T-helper 17 cell (primary cell): ENCODE measurements at places on chromosomes 13 and 19.
A peak's percentile ranks its signal among the peaks of the same experiment; 100 is the strongest.

- DNase-seq: no peak
- H3K27me3 ChIP-seq: no peaks in the 10 kb centered on the region
- H3K4me1 ChIP-seq: peaks cover 12% of the 10 kb centered on the region
- H3K27ac ChIP-seq: peak overlapping the region; percentile 14
Measured at GRCh38 chr13:40402931-40403431, 263.5 kb downstream of the FOXO1 start.

DNA sequence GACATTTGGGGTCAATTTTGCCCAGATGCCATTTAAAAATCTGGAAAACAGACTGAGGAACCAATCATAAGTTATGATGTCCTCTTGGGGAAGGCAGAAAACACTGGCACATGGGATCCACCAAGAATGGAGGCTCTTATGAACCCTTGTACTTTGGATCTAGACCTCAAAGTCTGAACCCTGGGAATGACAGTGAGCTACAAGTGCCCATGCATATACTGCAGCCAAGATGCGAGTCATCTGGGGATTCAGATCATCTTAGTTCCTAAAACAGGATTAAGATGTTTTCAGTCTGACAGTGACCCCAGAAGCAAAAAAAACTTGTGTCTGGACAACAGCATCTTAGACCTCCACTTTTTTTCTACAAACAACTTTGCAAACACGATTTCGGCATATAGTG is 100.2 kb upstream of the SIAH3 start:
- DNase-seq: no peak
- peak overlapping the region; percentile 21 for H3K27ac ChIP-seq
- no peak overlapping the region for H3K4me3 ChIP-seq
- no peaks in the 10 kb centered on the region for H3K36me3 ChIP-seq

DNA sequence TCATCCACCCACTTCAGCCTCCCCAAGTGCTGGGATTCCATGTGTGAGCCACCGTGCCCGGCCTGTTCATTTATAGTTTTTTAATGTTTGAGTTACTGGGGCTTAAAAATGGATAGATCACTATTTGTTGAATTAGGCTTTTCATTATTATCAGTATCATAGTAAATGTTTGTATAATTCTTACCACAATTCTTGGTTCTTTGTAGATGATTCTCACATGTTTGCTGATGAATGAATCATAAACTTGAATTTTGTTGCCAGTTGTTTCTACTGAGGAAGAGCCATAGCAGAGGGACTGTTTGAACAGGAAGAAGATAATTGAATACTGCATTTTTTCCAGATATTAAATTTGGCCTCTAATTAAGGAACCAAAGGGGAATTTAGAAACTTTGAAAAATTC is 2.6 kb upstream of the LPAR6 start:
- H3K27ac ChIP-seq: peak overlapping the region; percentile 90
- DNase-seq: no peak
- H3K4me1 ChIP-seq: peaks cover 12% of the 10 kb centered on the region
- H3K36me3 ChIP-seq: no peaks in the 10 kb centered on the region

- no peak for DNase-seq
- H3K4me3 ChIP-seq: no peak overlapping the region
Measured at GRCh38 chr13:69980799-69981198, 126.8 kb upstream of the ATXN8OS start.

- DNase-seq: no peak
- no peak overlapping the region for H3K27ac ChIP-seq
- H3K27me3 ChIP-seq: peaks cover 81% of the 10 kb centered on the region
- no peak overlapping the region for H3K4me3 ChIP-seq
Measured at GRCh38 chr13:27982361-27982760, 6.1 kb downstream of the URAD start.

DNA sequence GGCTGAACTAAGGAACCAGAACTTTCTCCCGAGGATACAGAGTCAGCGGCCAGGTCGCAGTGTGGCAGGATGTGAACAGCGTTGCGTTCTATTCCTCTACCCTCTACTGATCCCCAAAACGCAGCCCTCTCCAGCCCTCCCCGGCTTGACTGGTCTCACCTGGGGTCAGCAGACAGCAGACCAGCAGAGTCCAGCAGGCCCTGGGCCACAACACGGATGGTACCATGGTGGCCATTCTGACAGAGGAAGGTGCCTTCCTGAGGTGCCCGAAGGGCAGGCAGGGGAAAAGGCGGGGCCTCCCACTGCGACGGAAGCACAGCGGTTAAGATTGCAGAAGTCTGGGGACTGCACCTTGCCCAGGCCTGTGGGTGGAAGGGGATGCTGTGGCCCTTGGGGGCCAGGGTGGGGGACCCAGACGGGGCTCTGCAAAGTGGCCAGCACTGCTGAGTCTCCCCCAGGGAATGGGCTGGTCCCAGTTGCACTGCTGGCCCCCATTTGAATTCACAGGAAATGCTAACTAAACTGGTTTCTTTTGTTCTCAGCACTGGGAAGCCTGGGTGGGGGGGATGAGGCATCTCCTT is at the start of gene ICAM3:
Gene ICAM3 (minus strand): TSS at position 245 of the 581 bp plus-strand sequence. CDS start 10 bp downstream, at position 235.
- H3K36me3 ChIP-seq: no peaks in the 10 kb centered on the region
- H3K4me1 ChIP-seq: peaks cover 19% of the 10 kb centered on the region
- peak within 1 kb of the TSS; percentile 94 for H3K27ac ChIP-seq
- peak within 1 kb of the TSS; percentile 97 for H3K4me3 ChIP-seq

DNA sequence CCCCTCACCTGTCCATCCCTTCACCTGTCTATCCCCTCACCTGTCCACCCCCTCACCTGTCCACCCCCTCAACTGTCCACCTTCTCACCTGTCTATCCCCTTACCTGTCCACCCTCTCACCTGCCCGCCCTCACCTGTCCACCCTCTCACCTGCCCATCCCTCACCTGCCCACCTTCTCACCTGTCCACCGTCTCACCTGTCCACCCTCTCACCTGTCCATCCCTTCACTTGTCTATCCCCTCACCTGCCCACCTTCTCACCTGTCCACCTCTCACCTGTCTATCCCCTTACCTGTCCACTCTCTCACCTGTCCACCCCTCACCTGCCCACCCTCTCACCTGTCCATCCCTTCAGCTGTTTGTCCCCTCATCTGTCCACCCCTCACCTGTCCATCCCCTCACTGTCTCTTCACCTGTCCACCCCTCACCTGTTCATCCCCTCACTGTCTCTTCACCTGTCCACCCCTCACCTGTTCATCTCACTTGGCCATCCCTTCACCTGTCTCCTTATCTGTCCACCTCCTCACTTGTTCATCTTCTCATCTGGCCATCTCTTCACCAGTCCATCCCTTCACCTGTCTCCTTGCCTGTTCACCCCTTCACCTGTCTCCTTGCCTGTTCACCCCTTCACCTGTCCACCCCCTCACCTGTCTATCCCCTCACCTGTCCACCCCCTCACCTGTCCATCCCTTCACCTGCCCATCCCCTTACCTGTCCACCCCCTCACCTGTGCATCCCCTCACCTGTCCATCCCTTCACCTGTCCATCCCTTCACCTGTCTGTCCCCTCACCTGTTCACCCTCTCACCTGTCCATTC is 12.7 kb upstream of the KANK2 start:
- no peaks in the 10 kb centered on the region for H3K27me3 ChIP-seq
- no peak for DNase-seq
- no peak overlapping the region for H3K4me3 ChIP-seq
- no peaks in the 10 kb centered on the region for H3K36me3 ChIP-seq
- H3K4me1 ChIP-seq: peaks cover 3% of the 10 kb centered on the region

- no peak overlapping the region for H3K27ac ChIP-seq
- H3K36me3 ChIP-seq: no peaks in the 10 kb centered on the region
Measured at GRCh38 chr13:94177041-94177440, 302.4 kb downstream of the DCT start.

DNA sequence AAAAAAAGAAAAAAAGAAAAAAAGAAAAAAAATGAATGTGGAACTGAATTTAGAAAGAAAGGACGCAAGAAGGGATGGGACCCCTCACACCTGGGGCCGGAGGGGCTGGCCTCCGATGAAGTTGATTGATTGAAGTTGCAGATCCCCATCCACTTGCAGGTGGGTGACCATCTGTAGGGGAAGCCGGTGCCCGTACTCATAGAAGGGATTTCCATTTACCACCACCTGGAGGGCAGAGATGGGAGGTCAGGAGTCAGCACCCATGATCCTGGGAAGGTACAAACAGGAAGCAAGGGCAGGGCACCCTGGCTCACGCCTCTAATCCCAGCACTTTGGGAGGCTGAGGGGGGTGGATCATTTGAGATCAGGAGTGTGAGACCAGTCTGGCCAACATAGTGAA is 6.4 kb downstream of the LGALS4 start:
- DNase-seq: no peak
- no peaks in the 10 kb centered on the region for H3K27me3 ChIP-seq
- H3K4me3 ChIP-seq: no peak overlapping the region
- no peak overlapping the region for H3K27ac ChIP-seq
- H3K4me1 ChIP-seq: peaks cover 7% of the 10 kb centered on the region

DNA sequence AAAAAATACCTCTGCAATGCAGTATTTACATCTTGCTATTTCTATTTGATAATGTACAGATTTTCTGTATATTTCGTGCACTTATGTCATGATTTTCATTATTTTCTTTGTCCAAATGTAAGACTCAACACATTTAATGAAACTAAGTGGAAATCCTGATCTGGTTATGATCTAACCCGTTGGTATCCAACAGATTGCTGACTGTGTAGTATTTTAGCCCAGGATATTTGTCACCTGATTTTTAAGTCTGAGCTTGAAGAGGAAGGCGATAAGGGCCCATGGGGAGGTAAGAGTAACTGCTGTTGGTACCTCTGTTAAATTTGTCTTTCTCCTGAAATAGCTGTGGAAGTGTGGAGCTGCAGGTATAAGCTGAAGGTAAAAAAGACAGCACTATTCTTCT is 45.3 kb downstream of the WASF3 start:
- DNase-seq: no peak
- H3K4me3 ChIP-seq: no peak overlapping the region
- H3K36me3 ChIP-seq: no peaks in the 10 kb centered on the region

GRCh38 chr19:10289836-10290356 is at the start of gene ICAM5:
TSS of gene ICAM5 (plus strand) at chr19:10289952. CDS start at chr19:10290044, 92 bp downstream.
- H3K4me3 ChIP-seq: peak within 1 kb of the TSS; percentile 90
- peak within 1 kb of the TSS; percentile 91 for H3K27ac ChIP-seq
- no peak for DNase-seq
- peaks cover 56% of the 10 kb centered on the region for H3K4me1 ChIP-seq
- peaks cover 67% of the 10 kb centered on the region for H3K27me3 ChIP-seq
- H3K36me3 ChIP-seq: peaks cover 10% of the 10 kb centered on the region

- no peaks in the 10 kb centered on the region for H3K27me3 ChIP-seq
- H3K4me1 ChIP-seq: peaks cover 15% of the 10 kb centered on the region
- peak overlapping the region; percentile 83 for H3K27ac ChIP-seq
Measured at GRCh38 chr19:19064811-19065745, 1.3 kb downstream of the SLC25A42 start.

DNA sequence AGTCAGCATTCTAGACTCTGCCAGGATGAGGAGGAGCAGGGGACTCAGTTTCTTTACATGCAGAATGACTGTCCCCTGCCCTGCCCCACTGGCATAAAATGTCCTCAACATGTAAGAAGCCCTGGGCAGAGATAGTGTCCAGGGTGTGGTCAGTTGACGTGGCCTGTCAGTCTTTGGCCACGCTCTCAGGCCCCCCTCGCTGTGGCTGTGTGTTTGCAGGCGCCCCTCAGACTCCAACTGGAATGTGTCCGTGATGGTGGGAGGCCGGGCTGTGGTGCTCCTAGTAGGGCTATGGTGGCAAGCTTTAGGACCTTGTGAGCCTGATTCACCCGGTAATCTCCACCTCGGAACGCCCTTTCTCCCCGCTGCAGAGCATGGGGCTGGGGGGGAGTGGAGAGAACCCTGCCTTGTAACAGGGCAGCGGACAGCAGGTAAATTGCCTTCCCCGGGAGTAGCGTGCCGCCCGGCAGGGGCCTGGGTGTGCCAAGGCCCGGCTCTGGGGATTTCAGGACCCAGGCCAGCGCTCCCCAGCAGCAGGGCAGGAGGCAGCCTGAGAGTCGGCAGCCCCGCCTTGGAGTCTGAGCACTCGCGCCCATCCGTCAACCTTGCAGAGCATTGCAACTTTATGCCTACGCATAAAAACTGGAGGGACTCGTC is 62.3 kb downstream of the CHST8 start:
- H3K36me3 ChIP-seq: no peaks in the 10 kb centered on the region
- H3K4me3 ChIP-seq: no peak overlapping the region
- no peak overlapping the region for H3K27ac ChIP-seq
- no peaks in the 10 kb centered on the region for H3K4me1 ChIP-seq
- DNase-seq: no peak

DNA sequence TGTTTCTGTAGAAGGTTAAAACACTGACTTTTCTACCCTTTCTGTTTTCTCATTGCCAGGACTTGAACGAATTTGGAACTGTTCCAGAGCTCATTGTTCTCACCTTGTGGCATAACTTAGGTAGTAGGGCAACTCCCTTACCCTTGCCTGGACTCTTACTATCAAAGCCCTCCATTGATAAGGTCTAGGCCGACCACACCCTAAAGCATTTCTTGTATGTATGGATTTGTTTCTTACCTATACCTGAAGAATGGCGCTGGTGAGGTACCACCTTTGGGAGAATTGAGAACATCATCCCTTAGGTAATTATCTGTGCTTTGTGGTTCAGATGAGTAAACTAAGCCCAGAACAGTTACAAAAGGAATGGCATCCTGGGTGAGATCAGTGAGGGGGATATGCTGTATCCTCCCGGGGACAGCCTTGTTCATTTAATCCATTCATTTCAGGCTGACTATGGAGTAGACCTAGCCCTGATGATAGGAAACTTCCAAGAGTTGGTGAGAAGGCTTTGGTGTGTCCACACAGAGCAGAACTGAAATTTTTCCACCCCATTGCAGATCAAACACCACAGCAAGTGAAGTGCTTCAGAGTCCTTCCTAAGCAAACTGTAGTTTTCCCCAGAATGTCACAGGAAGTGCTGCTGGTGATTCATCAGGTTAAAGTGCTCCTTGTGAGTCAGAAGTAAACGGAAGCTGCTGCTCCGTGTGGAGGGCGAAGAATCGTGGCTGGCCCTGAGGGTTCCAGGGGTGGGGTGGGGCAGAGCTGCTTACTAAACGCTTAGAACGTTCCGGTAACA is 113.0 kb downstream of the TEX26 start:
- DNase-seq: no peak
- H3K4me3 ChIP-seq: peak overlapping the region; percentile 66
- H3K4me1 ChIP-seq: peaks cover 18% of the 10 kb centered on the region

DNA sequence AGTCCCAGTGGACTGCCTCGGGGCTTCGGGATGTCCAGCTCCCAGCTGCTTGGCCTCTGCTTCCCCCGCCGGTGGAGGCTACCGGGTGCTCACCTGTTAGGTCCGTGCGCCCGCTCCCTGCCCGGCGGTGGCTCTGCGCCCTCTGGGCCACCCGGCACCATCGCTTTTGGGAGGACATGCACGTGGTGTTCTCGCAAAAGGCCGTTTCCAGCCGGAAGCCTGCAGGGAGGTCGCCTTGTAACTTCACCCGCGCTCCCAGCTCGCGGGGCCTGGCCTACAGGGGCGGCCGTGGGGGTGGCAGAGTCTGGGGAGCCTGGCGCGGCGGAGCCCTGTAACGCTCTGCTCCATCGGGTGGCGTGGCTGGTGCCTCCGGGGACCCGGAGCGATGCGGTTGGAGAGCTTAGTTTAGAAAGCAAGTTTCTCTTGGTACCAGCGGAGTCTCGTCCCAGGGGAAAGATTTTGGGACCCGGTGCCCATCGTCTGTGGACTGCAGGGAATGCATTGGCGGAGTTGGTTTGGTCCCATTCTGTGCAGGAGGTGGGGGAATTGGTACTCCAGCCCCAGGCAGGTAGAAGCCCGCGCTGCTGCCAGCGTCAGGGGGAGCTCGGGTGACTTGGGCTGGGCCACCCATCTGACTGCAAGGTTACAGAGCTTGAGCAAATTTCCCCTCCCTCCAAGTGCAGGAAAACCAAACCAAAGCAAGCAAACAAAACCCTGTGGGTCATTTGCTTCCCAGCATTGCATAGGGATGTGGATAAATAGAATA is 673 bp downstream of the SPATA13 start:
- peaks cover 17% of the 10 kb centered on the region for H3K27me3 ChIP-seq
- peak; percentile 15 for DNase-seq
- peaks cover 2% of the 10 kb centered on the region for H3K36me3 ChIP-seq
- H3K4me3 ChIP-seq: peak overlapping the region; percentile 91
- H3K4me1 ChIP-seq: peaks cover 9% of the 10 kb centered on the region
- no peak overlapping the region for H3K27ac ChIP-seq
